ENCODE measurements at places on chromosomes 1 and 21.
A peak's percentile ranks its signal among the peaks of the same experiment; 100 is the strongest.

DNA sequence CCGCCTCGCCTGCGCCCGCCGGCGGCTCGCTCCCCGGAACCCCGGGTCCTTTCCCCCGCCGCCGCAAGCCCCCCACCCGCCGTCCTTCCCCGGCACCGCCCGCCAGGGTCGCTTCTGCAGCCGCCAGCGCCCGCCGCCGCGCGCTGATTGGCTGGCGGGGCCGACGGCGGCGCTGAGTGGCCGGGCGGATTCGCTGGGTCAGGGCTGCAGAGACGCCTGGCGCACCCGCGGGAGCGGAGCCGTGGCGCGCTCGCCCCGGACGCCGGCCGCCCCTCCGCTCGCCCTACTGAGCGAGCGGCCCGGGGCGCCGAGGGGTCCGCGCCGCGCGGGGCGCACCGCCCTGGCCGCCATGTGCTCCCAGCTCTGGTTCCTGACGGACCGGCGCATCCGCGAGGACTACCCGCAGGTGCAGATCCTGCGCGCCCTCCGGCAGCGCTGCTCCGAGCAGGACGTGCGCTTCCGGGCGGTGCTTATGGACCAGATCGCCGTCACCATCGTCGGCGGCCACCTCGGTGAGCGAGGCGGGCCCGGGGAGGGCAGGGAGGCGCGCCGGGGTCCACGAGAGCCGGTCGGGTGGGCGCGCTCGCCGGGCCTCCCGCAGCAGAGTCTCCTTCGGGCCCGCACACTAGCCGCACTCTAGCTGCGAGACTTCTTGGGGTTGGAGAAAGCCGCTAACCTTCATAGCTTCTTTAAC is at the start of gene RIMKLA:
TSS of gene RIMKLA (plus strand) at position 207 of the 694 bp plus-strand sequence. CDS start at position 350, 143 bp downstream.
- DNase-seq = peak; percentile 19

- no peak for DNase-seq
Measured at GRCh38 chr1:162901243-162901642, 40.3 kb upstream of the CCDC190 start.

DNA sequence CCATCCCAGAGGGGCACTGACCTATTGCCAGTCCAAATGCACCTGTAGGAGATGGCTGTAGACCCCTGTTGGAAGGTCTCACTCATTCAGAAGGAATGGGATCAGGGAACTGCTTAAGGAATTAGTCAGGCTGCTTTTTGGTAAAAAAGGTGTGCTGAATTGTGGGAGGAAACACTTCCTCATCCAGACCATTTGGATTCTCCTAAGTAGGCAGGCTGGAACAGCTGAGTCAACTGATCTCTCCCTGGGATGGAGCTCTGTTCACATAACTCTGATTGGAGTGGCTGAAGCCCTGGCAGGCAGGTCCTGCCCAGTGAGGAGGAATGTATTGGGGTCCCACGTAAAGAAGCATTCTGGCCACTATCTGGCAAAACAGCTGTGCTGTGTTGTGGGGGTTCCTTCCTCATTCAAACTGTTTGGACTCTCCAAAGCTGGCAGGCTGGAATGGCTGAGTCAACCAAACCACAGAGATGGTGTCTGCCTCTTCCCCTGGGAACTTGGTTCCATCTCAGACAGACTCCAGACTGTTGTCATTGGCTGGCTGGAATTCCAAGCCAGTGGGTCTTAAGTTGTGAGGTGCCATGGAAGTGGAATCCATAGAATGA is 70.7 kb upstream of the PDC start:
- no peak for DNase-seq

GRCh38 chr1:220824031-220824989 is 37.6 kb downstream of the MTARC1 start:
- DNase-seq = no peak

DNA sequence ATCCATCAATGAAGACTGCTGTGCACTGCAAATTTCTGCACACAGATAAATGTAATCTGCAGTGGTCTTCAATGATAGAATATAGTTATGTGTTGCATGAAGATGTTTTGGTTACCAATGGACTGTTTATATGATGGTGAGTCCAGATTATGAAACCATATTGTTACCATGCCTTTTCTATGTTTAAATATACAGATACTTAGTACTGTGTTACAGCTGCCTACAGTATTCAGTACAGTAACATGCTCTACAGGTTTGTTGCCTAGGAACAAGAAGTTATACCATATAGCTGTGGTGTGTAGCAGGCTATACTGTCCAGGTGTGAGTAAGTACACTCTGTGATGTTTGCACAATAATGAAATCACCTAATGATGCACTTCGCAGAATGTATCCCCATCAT is 40.8 kb downstream of the SORT1 start:
- DNase-seq = no peak

GRCh38 chr1:90821152-90821787 is 104.2 kb upstream of the BARHL2 start:
- no peak for DNase-seq

GRCh38 chr1:169563650-169564049 is 22.6 kb downstream of the F5 start:
- DNase-seq = no peak

GRCh38 chr21:30027986-30028385 is 88.2 kb upstream of the GRIK1 start:
- no peak for DNase-seq

DNA sequence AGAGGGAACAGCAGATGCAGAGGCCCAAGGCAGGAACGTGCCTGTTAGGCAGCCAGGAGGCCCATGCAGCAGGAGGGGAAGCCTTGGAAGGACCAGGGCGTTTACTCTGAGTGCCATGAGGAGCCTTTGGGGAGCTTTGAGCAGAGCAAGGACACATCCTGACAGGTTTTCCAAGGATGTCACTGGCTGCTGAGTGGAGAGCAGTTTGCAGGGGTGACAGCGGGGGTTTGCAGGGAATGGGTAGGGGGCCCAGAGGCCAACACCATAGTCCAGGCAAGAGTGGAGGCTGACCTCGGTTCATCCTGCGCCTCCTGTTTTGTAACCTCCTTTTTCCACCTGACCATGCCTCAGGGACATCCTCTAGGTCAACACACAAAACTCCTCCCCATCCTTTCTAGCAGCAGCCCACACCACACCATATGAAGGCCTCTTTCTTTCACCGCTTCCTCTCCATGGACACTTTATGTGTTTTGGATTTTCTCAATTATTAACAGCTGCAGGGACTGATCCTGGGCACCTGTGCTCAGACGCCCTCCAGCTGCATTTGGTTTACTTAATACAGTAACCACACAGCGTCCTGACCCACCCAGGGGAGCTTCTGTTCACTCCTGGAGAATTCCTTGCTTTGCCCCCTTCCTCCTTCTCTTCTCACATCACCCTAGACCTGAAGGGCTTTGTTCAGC is 528.5 kb downstream of the MATN1 start:
- no peak for DNase-seq

DNA sequence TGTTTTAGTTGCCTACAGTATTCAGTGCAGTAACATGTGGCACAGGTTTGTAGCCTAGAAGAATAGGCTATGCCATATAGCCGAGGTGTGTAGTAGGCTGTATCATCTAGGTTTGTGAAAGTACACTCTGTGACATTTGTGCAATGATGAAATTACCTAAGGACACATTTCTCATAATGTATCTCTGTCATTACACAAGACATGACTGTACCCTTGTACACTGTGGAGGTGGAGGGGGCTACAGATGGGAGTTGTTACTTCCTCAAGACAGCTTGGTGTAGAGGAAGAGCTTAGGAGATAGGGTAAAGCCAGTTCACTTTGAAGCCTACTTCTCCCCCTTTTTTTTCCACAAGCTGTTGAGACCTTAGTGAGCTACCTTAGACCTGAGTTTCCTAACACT is 59.7 kb upstream of the RAVER2 start:
- no peak for DNase-seq

DNA sequence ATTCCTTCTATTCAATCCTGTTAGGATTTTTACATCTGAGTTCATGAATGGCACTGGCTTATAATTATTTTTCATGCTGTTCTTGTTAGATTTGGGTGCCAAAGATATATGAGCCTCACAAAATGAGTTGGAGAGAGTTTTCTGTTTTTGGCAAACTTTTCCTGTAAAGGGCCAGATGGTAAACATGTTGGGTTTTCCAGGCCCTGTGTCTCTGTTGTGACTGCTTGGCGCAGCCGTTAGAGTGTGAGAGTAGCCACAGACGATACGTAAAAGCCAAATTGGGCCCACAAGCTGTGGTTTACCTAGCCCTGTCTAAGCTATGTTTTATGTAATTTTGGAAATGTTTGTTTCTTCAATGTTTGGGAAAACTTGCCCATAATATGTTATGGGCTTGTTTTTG is 15.6 kb upstream of the CA6 start:
- DNase-seq = no peak

DNA sequence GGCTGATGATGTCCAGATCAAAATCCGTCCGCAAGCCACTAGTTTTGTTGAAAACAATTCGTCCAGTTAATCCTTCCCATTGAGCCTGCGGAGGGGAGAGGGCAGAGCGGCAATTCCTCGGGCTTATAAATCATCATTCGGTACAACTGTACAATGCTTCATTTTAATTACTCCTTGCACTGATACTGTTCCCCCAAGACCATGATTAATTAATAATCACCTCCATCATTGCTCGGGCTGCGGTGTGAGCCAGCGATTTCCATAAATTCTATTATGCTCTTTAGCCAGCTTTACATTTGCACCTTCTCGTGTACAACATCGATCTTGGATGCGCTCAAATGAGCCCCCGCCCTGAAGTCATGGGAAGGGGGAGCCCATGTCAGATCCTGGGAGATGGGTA is 180.7 kb downstream of the GRIK3 start:
- no peak for DNase-seq

DNA sequence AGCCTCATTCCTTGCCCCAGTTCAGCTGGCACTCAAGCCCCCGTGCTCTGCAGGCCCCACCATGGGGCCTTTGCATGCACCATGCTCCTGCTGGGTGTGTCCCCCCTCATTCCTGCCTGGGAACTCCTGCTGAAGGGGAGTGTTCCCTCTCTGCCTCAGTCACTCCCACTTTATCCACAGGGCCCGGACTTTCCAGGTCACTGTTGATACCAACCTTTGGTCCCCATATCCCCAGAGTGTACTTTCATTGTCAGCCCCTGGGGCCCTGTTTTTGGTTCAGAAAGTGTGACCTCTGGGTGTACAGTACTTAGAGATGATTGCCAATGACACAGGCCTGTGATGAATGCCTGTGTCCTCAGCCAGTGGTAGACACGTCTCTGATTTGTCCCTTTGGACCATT is 2.9 kb downstream of the TTC22 start:
- no peak for DNase-seq

GRCh38 chr1:107653005-107653404 is 312.0 kb downstream of the VAV3 start:
- DNase-seq = no peak

DNA sequence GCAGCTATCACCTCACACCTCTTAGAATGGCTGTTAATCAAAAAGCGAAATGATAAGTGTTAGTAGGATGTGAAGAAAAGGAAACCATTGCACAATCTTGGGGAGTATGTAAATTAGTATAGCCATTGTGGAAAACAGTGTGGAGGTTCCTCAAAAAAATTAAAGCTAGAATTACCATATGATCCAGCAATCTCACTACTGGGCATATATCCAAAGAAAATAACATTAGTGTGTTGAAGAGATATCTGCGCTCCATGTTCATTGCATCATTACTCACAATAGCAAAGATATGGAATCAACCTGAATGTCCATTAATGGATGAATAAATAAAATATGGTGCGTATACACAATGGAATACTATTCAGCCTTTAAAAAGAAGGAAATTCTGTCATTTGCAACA is 68.9 kb downstream of the SNRPE start:
- no peak for DNase-seq

DNA sequence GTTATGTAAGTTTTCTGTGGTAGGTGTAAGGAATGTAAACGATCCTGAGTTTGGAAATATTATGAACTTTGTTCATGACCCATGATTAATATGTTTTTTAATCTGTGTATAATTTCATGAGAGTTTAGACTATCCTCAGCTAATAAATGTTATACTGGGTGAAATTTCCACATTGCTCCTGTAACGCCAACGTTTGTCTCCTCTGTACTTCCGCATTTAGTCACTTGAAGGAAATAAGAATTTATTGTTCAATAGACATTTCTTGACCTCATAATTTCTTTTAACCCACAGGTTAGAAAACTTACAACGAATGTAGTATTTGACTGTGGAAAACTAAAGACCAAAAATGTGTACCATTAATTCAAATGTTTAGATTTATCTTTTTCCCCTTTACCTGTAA is 876 bp downstream of the KCNJ15 start:
- DNase-seq = no peak

GRCh38 chr1:205049479-205049878 is 6.5 kb downstream of the CNTN2 start:
- DNase-seq = no peak

- DNase-seq = peak; percentile 29
Measured at GRCh38 chr1:93908394-93909145, 660 bp downstream of the GCLM start.

GRCh38 chr1:147264158-147264768 is 21.8 kb downstream of the CHD1L start:
- no peak for DNase-seq

DNA sequence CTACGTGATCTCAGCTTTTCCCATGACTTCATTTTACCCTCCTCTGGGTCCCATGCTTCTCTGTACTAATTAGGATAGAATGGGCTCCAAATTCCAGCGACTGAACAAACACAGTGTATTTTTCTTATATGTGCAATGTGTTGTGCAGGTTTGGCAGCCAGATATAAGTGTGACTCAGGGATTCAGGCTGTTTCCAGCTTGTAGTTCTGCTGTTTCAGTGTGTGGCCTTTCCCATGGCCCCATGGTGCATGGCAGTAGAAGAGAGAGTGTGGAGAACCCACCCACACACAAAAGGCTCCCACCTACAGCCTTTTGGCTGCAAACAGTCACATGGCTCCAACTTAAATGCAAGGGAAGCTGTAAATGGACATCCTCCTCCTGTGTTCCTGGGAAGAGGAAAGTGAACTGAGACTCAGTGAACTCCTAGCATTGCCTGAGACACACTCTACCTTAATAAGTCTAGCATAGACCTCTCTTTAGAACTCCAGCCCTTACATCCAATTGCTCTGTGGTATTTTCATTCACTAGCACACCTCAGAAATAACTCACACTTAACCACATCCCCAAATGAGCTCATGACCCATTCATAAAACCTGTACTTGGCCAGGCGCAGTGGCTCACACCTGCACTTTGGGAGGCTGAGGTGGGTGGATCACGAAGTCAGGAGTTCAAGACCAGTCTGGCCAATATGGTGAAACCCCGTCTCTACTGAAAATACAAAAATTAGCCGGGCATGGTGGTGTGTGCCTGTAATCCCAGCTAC is 58.7 kb downstream of the KIAA0040 start:
- no peak for DNase-seq

- DNase-seq = no peak
Measured at GRCh38 chr1:74425676-74426075, 86.7 kb downstream of the LRRC53 start.

- no peak for DNase-seq
Measured at GRCh38 chr1:87685311-87686135, 356.8 kb downstream of the LMO4 start.

- DNase-seq = no peak
Measured at GRCh38 chr1:29883411-29883832, 647.1 kb downstream of the PTPRU start.

DNA sequence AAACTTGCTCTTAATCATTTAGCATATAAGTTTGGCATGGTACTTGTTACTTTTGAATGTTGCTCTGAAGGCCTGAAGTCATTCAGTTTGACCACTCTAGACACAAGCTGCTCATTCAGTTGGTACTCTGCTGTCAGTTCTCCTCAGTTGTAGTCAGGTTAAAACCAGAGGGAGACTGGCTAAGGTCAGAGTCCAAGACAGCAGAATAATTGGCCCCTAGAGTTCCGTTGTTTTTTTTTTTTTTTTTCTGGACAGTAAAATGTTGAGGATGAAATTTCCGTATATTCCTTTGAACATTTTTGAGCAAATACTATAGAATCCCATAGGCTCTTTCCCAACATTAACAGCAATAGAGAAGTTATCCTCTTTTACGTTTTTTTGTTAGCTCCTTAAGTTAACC is 9.4 kb downstream of the ZBTB40 start:
- no peak for DNase-seq

All from stimulated activated CD4-positive, alpha-beta T cell treated with anti-CD3 and anti-CD28 coated beads, Interleukin-1b, Interleukin-23, amount 100 ng/mL, for 24 hours (primary cell).